ENCODE measurements at places on chromosomes 1 and 21.
A peak's percentile ranks its signal among the peaks of the same experiment; 100 is the strongest.

DNA sequence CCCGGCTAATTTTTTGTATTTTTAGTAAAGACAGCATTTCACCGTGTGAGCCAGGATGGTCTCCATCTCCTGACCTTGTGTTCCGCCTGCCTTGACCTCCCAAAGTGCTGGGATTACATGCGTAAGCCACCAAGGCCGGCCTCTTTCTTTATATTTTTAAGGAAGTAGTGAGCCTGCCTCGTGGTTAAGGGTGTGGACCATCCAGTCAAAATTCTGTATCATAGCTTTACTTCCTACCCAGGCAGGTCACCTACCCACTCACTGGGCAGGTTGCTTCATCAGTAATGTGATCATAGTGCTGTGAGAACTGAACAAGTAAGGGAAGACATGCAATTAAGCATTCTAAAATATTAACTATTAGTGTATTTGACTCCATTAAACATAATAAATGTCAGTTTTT is 8.1 kb upstream of the ACOT7 start:
- DNase-seq = no peak

DNA sequence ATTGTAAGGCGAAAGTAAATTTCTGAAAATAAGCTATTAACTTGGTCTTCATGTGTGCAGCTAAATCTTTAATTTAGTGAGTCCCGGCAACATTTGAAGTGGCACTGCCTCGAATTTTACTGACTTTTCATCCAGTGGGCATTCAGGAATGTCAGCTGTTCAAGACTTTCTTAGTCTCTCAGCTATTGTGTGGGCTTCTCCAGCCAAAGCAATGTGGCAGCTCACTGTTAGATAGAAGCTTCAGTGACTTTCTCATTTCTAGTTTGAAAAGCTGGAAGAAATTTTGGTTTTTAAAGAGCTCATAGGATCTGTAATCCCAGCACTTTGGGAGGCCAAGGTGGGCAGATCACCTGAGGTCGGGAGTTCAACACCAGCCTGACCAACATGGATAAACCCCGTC is 44.3 kb upstream of the FAM89A start:
- no peak for DNase-seq

- no peak for DNase-seq
Observed at GRCh38 chr1:168467452-168467851, 76.3 kb downstream of the XCL2 start.

- DNase-seq = no peak
Observed at GRCh38 chr1:56255516-56256152, 323.7 kb downstream of the PLPP3 start.

DNA sequence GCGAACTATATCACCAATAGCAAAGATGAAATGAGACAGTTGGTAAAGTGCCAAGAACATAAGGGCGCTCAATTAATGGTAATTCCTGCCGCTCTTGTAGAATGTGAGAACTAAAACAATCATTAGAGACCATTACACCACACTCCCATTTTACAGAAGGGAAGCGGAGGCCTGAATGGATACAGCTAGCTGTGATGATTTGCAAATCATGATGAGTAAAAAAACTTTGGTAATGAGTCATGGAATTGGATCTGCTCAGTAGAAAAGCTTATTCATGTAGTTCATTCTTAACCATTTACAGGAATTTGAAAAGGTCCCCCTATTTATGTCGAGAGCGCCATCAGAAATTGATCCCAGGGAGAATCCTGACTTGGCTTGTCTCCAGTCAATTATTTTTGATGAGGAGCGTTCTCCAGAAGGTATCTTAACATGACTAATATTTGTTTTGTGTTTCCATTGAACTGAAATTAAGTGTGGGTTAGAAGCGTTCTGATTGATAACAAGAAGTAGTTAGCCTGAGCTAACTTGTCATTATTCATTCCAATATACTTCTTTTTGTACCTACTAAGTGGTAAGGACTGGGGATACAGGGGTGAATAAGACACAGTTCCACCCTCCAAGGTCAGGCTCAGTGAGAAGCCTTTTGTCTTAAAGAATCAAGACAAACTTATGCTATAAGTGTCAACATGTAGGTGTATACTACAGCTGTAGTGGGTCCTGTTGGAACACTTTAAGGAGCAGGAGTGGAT is 812 bp downstream of the TTC4 start:
- DNase-seq = no peak

- no peak for DNase-seq
Observed at GRCh38 chr1:1080951-1081310, 6.8 kb upstream of the RNF223 start.

DNA sequence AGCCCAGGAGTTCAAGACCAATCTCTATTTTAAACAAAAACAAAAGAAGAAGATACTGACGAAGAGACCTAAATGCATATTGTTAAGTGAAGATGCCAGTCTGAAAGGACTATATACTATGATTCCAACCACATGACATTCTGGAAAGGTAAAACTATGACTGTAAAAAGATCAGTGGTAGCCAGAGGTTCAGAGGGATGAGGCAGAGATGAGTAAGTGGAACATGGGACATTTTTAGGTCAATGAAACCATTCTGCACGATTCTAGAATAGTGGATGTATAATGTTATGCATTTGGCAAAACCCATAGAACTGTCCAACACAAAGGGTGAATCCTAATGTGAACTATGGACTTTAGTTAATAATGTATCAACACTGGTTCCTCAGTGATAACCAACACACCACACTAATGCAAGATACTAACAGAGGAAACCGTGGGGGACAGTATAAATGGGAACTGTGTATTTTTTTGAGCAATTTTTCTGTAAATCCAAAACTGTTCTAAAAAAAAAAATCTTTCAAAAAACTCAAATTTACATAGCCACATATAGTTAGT is 8.2 kb downstream of the RC3H1 start:
- no peak for DNase-seq

GRCh38 chr1:243474906-243475305 is 219.1 kb downstream of the SDCCAG8 start:
- DNase-seq = no peak

DNA sequence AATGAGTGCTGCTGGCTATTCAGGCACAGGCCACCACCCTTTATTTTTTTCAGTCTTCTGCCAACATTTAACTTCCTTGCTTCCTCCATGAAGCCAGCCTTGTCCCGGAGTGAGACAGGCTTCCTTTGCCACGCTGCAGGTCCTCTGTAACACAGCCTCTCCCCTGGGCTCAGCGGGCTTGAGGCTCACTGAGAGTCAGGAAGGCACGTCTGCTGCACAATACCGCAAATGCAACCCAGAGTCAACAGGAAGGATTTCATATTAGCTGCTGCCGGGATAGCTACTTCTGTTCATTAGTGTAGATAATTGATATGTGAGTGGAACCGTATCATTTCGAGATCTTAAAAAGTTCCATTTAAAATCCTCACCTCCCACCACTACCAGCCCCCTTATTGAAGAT is 22.5 kb downstream of the MYOG start:
- DNase-seq = no peak

DNA sequence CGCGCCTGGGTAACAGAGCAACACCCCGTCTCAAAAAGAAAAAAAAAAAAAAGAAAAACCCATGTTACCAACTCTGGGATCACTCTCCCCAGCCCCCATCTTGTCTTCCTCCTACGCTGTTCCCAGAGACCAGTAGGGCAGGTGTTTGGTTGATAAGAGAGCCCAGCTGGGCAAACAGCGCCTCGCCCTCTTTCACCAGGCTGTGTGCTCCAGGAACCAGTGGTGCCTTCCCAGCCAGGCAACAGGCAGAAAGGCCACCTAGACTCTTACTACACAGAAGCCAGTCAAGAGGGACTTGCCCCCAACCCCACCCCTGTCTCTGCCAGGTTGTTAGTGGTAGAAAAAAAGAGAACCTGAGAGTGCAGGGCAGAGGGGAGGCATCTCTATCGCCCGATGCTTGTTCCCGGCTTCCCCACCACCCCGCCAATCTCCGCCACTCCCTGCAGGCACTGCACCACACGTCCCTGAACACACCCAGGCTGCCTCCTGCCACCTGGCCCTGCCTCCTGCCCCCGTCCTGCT is 14.0 kb upstream of the CTRC start:
- no peak for DNase-seq

- DNase-seq = no peak
Observed at GRCh38 chr1:52738893-52739292, 12.6 kb downstream of the ZYG11B start.

- DNase-seq = no peak
Observed at GRCh38 chr1:28646040-28646439, 2.4 kb upstream of the RNU11 start.

- DNase-seq = peak; percentile 35
Observed at GRCh38 chr1:18575620-18576019, 55.0 kb upstream of the PAX7 start.

Measured in stimulated activated CD8-positive, alpha-beta memory T cell treated with anti-CD3 and anti-CD28 coated beads, Interleukin-2, amount 100 ng/mL, for 48 hours (primary cell).